Activated CD4-positive, CD25-positive, alpha-beta regulatory T cell treated with anti-CD3 and anti-CD28 coated beads, Interleukin-2, amount 50 U/mL, for 16 hours (primary cell): ENCODE measurements at places on chromosomes 1 and 21.

DNA sequence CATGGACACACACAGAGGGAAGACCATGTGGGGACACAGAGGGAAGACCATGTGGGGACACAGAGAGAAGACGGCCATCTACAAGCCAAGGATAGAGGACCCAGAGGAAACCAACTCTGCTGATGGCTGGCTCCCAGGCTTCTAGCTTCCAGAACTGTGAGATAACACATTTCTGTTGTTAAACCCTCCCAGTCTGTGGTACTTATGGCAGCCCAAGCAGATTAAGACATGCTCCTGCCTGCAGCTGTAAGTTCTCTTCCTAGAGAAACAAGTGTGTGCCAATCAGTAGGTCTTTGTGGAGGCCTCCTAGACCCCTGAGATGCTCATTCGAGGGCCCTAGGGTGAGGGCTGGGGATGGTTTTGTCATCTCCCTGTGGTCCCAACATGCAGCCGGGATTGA, 2.7 kb downstream of the AGT start:
- no peak for DNase-seq

- DNase-seq = no peak
Observed at GRCh38 chr1:215833941-215834729, 267.0 kb downstream of the KCTD3 start.

DNA sequence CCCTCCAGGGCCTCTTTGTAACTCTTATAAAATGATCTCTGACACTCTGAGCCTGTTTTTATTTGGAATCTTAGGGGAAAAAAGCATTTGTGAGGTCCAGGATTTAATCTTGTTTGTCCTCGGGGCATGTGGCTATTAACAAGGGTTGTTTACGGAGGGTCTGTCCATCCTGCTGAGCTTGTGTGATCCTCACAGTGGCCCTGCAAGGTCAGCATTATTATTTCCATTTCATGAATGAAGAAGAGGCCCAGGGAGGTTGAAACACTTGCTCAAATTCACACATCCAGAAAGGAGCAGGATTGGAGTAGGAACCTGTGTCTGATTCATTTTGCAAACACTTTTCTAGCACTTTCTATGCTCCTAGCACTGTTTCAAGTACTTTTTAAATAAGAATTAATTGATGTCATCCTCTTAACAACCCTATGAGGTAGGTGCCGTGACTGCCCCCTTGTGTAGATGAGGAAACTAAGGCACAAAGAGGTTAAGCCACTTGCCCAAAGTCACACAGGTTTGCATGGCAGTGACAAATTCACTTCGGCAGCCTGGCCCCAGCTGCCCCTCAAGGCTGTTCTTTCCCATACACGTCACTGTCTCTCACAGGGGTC, 178.9 kb downstream of the MIS18A start:
- DNase-seq = no peak

DNA sequence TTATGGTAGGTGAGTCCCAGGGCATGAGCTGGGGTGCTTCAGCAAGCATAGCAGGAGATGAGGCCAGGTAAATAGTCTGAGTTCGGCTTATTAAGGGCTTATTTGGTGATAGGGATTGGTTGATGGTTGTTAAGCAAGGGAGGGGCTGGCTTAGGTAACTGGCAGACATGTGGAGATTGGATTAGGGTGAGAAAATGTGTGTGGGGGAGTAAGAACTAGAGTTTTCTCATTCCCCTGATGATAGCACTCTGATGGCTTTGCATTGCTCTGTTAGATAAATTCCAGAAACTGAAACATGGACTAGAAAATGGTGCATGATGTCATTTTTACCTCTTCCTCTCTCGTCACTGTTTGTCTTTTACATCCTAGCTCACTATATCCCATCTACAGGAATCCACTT, 53.6 kb downstream of the FGGY start:
- DNase-seq = no peak

GRCh38 chr1:25564777-25565574, 21.6 kb downstream of the LDLRAP1 start:
- no peak for DNase-seq

DNA sequence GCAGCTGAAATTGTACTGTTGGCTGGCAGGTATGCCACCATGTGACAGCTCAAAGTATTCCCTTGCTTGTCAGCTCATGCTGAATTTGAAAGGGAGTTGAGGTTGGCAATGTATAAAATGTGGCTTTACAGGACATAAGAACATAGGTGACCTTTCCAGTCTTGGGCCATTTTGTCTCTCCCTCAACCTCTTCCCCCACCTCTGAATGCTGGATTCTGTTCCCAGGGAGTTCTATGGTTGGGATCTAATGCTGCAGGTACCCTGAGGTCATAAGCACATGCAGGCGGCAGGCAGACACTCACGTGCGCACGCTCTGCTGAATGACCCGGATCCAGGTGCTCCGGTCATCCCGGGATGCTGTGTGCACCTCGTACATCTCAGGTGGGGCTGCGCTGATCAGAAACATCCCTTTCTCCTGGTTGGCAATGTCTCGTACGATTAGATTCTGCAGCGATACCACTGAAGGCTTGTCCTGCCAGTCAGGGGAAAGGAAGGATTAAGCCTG, 16.0 kb downstream of the RXFP4 start:
- no peak for DNase-seq

DNA sequence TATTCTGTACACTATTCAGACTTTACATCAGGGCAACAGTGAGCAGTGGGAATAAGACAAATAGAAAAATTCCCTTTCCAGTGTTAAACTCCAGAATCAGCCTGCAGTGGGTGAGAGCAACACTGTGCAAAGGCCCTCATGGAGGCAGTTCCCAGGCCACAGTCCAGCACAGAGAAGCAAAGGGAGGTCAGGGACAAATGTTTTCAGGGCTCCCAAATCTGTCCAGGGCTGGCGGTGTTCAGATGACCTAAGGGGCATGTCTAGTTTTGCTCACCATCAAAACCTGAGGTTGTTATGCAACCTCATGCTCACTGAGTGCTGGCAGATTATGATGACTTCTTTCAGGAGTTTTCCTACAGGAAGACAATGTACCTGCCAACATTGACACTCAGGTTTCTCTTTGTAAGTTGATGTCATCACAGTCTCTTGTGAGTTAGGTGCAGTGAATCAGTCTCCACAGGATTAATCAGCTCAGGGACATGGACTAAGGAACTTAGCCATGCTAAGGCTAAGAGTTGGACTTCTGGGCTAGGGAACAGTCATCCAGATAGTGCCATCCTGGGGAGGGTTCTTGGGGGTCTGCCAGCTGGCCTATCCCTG, 3.6 kb upstream of the LCE5A start:
- DNase-seq = no peak
